ENCODE measurements at places on chromosomes 1 and 21. TPM values are rescaled to one million over a fixed set of nuclear protein-coding genes. Genes with fewer than 3 reads are reported as not detected.
A peak's percentile ranks its signal among the peaks of the same experiment; 100 is the strongest.

DNA sequence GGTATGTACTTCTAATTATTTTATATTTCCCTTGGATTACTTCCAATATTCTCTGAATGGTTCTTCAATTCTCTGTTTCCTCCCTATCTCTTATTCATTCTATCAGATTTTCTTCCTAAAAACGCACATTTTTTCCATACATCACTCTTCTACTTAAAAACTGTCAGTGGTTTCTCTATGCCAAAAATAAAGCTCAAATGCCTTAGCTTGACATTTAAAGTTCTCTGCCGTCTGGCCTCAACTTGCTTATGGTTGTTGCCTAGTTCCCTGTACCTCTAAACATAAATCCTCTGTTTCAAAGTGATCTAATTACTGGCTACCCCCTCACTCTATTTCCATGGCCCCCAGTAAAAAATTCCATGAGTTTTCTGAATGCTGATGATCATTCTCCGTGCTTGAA is 671.0 kb upstream of the ADGRL2 start:
- no peak for DNase-seq

- no peak for DNase-seq
Observed at GRCh38 chr1:115811140-115811828, 29.6 kb downstream of the NHLH2 start.

- DNase-seq: no peak
Observed at GRCh38 chr1:116886291-116886878, 23.3 kb upstream of the PTGFRN start.

GRCh38 chr1:247857069-247857984 is at the start of gene TRIM58:
TSS of gene TRIM58 (plus strand) at chr1:247857187. CDS start at chr1:247857247, 60 bp downstream.
- DNase-seq: no peak

The OR2M3 gene
- total RNA-seq: not detected

GRCh38 chr1:206498685-206499084 is 8.6 kb upstream of the RASSF5 start:
- no peak for DNase-seq

DNA sequence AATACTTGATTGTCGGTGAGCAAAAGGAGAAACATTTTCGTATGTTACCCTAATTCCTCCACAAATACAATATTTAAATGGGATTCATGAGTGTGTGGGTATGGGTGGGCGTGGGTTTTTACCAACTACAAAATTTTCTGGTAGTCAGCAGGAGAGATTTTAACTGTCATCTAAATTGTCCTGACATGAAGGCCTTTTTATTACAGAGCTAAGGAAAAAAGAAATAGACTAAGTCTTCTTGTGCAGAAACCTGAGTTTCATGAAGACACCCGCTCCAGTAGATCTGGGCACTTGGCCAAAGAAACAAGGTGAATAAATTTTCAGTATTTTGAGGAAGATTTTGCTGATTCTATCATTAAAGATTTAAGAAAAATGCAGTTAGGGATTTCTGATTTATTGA is 752 bp downstream of the RGS18 start:
- DNase-seq: no peak

GRCh38 chr1:210922666-210923065 is 211.3 kb downstream of the KCNH1 start:
- no peak for DNase-seq

DNA sequence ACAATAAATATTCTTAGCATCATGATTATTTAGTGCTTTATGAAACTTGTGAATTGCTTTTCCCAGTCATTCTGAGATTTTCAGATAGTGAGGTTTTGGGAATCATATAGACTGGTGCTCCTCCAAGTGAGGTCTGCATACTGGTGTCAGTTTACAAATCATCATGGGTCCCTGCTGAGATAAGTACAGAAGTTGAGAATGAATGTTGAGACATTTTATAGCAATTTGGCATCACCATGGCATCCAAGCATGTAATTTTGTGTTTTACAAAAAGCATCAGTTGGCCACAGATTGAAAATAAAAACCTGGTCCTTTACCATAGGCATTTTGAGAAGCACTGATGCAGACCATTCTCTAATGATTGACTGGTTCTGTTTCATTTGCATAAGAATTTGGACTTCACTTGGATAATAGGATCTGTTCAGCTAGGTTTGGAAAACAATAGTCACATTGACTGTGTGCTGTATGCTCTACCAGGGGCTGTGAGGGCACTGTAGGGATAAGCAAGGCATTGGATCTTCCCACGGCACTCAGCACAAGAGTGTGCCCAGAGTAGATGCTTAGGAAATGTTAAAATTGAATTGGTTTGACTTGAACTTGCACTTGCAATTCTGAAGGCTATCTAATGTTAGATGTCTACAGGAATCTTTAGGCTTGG is 79.0 kb upstream of the JUN start:
- no peak for DNase-seq

- DNase-seq: no peak
Observed at GRCh38 chr1:179888071-179888470, 6.0 kb downstream of the TOR1AIP1 start.

DNA sequence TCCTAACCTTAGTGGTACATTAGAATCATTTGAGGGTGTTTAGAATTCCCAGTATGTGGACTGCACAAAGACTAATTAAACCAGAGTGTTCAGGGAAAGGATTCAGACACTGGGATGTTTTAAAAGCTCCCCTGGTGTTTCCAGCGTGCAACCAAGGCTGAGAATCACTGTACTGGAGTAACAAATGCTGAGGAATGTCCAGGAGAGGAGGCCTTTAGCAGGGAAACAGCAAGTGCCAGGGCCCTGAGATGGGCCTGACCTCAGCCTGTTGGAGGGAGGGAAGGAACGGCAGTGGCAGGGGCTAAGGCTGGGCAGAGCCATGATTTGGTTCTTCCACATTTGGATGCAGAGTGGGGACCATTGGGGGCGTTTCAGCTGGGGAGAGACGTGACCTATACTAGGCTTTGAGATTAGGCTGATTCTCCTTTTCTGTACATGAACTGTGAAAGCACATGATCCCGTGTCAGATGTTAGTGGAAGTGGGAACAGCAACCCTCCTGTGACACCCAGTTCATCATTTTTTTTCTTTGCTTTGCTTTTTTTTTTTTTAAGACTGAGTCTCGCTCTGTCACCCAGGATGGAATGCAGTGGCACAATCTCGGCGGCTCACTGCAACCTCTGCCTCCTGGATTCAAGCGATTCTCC is 49.3 kb downstream of the KANK4 start:
- no peak for DNase-seq

DNA sequence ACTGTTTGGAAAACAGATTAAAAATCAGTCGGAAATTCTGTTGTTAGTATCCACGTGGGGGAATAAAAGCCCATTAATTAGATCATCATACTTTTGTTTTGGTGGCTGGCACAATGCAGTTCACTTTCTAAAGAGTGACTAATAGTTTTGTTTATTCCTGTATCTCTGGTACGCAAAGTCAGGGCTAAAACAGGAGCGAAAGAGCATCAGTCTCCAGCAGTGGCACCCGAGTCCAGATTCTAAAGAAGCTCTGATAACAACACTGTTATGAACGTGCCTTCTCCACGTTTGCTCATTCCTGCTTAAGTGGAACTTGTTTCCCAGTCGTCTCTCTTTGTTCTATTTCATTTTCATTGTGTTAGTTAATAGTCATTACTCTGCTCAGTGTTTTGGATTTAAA is 69.6 kb downstream of the HSPA13 start:
- DNase-seq: no peak

DNA sequence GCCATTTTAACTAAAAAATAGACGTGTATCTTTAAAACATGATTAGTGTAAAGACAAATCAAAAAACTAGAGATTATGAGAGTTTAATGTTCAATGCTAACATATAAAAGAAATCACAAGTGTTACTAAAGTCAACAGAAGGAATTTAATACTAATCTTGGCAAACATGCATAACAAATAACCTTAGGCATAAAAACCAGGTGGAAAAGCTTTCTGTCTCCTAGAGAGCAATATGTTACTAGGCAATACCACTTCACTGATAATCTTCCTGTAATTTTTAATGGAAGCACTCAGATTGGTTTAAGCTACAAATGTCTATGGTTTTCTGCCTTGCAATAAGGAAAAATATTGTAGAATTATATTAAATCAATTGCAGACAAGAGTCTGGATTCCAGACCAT is 121.9 kb downstream of the NME7 start:
- no peak for DNase-seq

The LORICRIN gene
- not detected for total RNA-seq

DNA sequence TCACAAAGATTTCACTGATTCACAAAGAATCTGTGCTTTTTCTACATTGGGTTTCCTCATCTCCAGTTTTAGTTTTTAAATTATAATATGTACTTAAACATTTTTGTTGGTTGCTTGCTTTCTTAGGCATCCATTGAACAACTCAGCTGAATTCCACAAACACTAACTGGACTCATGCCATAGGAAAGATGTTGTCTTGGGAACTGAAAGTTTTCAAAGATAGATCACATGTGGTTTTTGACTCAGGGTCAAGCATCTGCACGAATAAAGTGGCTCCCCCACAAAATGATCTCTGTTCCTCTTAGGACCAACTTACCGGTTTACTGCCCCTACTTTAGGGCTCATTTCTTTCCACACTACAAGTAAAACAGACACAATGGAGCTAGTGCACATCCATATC is 3.1 kb upstream of the KRTAP21-1 start:
- no peak for DNase-seq

DNA sequence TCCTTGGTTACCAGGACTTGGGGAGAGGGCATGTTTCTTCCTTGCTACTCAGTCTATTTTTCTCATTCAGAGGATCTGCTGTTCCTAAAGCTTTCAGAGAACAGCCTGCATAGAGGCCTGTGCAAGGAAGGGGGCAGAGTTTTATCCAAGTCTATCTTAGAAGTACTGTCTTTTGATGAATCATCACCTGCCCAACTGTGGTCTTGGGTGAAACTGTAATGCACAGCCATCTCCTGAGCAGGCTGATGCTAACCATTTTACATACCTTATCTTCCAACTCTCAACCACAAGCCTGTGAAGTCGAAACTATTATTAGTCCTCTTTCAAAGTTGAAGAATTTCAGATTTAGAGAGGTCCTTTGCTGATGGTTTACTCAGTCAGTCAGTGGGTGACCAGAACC is 368.0 kb downstream of the HHAT start:
- peak; percentile 27 for DNase-seq

DNA sequence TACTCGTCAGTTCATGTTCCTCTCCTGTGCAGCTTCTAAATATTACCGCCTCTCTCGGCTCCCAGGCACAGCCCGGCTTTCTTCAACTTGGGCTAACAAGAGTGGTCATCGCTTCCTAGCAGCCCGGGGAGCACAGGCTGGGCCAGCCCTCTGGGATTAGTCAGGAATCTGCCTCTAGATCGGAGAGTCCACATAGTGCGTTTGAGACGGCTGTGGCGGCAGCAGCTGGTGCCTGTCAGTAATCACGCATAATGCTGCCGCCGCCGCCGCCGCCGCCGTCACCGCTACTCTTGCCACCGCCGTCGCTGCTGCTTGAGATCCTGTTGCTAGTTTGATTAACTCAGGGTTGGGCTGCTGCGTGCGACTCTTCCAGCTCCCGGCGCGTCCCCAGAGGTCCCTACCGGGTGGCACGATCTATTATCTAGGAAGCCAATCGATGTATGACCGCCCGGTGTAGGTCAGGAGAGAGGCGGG is at the start of gene RXRG:
Gene RXRG (minus strand): TSS at position 230 of the 474 bp plus-strand sequence. CDS start 233 bp downstream, outside the sequence.
- peak; percentile 46 for DNase-seq

- DNase-seq: peak; percentile 5
Observed at GRCh38 chr1:233879841-233880240, 24.6 kb upstream of the SLC35F3 start.

The NBPF9 gene
- 19.9 TPM for total RNA-seq

DNA sequence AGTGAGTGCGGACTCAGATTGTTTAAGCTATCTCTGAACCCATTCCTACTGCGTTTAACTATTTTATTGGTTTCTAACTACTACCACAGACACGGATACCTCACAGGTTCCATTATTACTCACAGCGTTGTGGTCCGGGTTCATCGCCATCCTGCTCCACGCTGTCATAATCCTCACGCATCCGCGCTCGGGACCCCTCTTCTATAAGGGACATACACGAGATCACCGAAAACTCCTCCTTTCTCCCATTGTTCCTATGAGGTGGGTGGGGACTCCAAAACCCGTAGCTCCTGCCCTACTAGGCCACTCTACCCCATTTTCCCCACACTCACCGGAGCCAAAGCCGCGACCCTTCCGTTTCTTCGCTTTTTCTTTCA is 610 bp downstream of the RBM8A start:
- peak; percentile 31 for DNase-seq

DNA sequence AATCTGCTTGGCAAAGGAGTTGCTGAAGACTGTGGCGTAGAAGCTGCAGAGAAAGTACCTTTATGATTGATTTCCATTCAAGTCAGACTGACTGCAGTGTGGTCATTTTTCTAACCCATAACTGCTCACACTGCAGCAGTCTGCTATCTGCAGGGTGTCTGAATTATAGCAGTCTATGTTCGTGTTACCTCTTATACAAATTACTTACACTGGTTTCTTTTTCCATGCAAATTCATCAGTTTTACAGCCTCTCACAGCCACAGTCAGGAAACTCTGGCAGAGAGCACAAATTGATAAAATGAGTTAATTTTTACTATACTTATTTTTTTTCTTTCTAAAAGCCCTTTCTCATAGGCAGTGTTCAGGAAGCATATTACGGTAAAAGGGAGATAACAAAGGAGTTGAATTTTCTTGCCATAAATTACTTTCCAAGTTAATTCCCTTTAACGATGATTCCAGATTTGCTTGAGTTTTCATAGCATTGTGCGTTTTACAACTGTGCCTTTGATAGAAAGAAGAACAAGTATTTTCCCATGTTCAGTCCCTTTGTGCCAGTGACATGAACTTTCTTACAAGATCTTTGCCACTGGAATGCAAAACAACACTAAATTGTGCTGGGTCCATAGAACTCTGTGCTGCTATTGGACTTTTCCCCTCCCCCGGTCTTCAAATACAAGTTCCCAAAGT is 261.5 kb downstream of the NFIA start:
- no peak for DNase-seq

GRCh38 chr1:114455102-114455785 is 55.8 kb downstream of the TRIM33 start:
- DNase-seq: peak; percentile 12
